SK-N-SH (cell line): ENCODE measurements at places on chromosomes 16 and 17.

- no peak for DNase-seq
Observed at GRCh38 chr16:64196444-64196843, 925.4 kb downstream of the CDH11 start.

DNA sequence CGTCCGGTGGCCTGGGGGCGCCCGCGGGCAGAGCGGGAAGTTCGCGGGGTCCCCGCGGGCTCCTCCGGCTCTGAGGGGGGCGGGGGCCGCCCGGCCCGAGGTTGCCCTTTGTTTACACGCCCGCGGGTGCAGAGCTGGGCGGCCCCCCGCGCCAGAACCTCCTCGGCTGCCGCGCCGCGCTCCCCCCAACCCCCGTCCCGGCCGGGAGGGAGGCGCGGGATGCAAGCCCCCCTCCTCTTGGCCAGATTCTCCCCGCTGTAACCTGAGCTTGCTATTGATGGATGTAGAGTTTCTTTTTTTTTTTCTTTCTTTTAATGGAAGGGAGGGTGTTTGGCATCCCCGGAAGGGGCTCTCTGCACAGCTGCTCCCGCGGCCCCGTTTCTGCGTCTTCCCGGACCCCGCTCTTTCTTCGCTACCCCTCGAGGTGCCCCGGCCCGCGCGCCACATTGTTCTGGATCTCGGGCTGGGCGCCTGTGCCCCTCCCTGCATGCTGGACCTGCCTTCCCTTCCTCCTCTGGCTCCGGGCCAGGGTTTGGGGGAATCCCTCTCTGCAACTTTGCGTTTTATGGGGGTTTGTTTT, 646 bp downstream of the CBX2 start:
- peak; percentile 87 for DNase-seq

DNA sequence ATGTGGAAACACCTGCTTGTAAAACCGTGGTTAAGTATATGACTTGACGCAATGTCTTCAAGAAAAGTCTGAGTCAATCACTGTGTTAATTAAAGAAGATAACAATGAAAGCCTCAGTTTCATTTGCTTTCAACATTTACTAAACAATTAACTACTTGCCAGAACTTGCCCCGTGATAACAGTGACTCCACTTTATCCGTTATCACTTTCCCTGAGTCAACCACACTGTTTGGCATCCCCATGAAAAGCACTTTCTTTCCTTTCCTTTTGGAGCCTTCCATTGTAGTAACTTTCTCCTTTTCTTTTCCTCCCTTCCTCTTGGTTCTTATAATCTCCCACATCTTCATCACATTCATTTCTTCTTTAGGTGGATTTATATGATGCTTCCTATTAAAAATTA, 435.1 kb upstream of the GOT2 start:
- no peak for DNase-seq

DNA sequence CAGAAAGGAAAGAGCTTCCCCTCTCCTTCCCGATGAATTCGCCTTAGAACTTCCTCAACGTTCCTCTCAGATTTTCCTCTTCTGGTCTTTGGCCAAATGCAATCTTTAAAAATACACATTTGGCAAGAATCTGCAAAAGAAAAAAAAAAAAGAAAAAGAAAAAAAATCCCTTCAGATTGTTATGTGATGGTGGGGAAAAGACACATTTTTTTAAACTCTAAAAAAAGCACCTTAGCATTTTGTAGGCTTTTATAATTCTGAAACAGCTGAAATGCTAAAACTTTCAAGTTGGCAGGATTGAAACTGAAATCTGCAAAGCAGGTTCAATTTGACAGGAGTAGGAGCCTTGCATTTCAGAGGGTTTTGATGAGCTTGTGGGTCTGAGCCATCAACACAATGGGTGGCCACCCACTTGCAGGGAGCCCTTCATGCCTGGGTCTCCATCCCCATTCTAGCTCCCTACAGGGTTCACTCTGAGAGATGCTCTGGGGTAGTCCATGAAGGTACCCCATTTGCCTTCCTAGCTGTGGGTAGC, 33.1 kb downstream of the CACNG3 start:
- DNase-seq = no peak

DNA sequence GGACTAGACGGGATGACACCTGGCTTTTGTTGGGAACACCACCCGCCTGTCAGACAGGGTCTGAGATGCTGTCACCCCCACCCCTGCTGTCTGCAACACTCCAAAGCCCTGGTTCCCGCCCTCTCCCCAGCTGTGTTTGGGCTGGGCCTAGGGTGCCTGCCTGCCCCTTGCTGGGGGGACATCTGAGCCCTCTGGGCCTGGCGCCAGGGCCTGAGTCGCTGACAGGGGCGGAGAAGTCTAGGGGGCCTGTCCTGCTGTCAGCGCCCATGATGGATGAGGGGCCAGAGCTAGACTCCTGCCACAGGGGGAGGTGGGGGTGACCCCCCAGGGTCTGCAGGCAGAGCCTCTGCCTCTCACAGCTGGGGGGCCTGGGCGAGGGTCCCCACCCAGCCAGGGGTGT, 7.6 kb upstream of the PKMYT1 start:
- DNase-seq = peak; percentile 52

- DNase-seq = no peak
Observed at GRCh38 chr17:9324864-9325263, 250.8 kb downstream of the STX8 start.

- no peak for DNase-seq
Observed at GRCh38 chr16:23771642-23772041, 16.8 kb downstream of the CHP2 start.

- DNase-seq = peak; percentile 24
Observed at GRCh38 chr17:11144358-11145233, 96.4 kb upstream of the SHISA6 start.

DNA sequence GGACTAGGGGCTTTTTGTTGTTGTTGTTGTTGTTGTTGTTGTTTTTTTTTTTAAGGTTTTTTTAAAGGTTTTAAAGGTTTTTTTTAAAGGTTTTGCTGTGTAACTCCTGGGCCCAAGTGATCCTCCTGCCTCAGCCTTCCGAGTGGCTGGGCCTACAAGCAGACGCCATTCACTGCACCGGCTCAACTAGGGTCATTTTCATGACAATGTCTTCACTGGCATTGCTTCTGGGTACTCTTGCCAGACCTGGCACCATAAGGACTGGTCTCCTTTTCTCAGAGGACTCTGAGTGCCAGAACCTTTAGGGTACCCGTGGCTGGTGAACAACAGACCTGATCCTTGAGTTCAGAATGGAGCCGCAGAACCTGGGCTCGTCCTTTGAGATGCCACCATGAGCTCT, 20.4 kb downstream of the POLR3E start:
- no peak for DNase-seq

DNA sequence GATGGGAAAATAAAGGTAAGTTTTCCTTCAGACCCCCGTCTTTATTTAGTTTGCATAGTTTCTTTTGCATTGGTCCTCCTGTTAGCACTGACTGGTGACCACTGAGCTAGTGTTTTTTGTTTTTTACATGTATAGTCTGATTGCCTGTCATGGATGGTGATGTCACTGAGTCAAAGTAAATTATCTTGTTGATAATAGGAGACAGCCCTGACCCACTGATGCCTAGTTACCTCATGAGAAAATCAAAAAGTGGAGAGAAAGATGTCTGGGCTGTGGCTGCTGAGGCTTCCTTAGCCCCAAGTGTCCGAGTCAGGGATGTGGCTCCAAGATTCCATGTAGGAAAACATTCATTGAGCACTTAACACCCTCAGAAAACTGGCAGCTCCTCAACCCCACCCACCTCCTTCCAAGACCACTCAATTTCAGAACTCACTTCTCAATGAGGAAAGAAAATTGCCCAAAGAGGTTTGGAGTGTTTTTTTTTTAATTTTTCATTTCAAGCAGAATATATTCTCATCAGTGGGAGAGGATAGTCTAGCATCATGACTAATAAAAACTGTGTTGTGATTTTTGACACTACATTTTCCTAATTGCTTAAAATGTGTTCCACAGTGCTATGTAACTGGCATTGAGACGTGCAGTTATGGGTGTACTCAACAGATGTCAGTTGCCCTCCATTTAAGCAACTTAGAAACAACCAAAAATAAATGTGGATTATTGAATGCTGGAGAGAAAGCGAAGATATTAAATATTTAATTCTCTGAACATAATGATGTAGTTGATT, 38.7 kb upstream of the NUDT7 start:
- peak; percentile 15 for DNase-seq

DNA sequence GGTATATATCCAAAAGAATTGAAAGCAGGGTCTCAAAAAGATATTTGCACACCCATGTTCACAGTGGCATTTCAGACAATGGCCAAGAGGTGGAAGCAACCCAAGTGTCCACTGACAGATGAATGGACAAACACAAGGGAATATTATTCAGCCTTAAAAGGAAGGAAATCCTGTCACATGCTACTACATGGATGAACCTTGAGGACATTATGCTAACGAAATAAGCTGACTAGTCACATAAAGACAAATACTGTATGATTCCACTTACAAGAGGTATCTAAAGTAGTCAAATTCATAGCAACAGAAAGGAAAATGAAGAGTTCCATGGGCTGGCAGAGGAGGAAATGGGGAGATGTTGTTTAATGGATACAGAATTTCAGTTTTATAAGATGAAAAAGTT, 41.4 kb downstream of the TEX2 start:
- no peak for DNase-seq

- no peak for DNase-seq
Observed at GRCh38 chr16:86993426-86994110, 323.6 kb downstream of the C16orf95 start.

- DNase-seq = no peak
Observed at GRCh38 chr16:27712251-27712711, 162.3 kb downstream of the KATNIP start.

DNA sequence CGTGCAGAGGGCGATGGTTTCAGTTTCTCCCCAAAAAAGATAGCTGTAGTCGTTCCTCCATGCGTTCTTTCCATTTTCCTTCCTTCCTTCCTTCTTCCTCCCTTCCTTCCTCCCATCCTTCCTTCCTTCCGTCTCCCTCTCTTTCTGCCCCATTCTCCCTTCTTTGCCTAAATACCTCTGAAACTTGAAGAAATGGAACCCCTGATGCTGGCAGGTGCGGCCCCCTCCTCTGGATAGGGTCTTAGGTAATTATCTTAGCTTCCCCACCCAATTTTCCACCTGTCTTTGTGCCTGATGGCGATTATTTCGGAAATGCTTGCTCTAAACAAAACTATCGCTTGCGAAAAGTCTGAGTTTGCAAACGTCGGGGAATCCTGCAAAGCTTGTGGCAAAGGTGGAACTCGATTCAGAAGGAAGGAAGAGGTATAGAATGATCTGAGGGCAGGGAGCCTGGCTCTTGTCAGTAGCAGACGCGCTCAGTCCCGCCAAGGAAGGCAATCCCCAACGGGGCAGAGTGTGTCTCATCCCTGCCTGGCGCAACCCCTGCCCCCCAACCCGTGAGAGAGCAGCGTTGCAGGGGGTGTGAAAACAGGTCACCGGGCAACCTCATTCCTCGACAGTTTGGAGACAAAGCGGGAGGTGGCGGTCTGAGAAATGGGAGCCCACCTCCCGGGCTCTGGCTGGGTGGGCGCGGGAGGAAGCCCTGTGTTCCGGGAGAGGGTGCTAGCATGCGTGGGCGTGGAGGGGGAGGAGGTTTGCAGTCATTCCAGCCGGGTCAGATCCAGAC, 2.9 kb upstream of the CBX8 start:
- no peak for DNase-seq

DNA sequence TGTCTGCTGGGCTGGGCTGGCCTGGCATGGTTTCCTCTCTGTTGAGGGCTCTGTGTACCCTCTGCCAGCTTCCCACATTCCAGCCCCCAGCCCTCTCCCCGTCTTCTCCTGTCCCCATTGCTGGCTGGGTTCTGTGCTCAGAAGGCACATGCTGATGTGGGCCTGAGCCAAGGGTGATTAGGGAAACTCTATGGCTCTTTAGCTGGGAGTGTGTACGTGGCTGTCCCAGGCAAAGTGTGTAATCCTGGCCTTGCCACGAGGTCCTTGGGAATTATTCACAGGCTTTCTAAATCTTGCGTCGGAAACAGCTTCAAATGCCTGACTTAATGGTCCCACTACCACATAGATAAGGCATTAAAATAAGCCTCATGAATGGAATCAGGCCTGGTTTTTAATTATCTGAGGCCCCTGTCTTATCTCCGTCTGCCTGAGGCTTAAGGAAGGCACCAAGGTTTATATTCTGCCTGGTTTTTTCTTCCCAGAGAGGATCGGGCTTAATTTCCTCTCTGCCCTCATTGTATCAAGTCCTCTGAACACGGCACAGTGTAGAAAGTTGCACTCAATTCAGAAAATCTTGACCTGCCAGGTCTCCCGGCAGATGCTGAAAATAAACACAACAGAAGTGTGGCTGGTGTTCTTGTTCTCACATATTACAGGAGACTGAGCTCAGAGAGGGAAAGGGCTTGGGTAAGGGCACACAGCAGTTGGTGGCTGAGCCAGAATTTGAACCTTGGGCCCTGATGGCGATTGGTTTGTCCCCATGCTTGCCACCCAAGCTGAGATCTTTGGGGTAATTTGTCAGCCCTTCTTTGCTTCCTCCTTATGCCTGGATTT, 52.9 kb upstream of the LGALS9 start:
- DNase-seq = peak; percentile 80

DNA sequence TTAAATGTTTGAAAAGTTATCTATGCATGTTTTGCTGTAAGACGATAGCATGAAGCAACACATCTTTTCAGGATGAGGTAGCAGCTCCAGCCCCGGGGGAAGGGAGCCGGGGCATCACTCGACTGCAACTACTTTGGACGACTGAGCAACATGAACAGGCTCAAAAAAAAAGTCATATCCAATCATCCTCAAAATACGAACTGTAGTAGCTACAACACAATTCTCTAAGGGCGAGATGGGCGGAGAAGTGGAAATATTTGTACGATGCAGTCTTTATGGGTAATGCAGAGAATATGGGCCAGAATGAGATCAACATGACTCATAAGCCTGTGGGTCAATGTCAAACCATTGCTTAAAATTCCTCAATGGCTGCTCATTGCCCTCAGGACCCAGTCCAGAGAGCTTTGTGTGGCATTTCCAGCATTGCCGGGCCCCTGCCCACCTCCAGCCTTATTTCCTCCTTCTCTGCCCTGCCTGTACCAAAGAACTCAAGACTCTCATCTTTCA, 17.7 kb upstream of the SMURF2 start:
- no peak for DNase-seq

DNA sequence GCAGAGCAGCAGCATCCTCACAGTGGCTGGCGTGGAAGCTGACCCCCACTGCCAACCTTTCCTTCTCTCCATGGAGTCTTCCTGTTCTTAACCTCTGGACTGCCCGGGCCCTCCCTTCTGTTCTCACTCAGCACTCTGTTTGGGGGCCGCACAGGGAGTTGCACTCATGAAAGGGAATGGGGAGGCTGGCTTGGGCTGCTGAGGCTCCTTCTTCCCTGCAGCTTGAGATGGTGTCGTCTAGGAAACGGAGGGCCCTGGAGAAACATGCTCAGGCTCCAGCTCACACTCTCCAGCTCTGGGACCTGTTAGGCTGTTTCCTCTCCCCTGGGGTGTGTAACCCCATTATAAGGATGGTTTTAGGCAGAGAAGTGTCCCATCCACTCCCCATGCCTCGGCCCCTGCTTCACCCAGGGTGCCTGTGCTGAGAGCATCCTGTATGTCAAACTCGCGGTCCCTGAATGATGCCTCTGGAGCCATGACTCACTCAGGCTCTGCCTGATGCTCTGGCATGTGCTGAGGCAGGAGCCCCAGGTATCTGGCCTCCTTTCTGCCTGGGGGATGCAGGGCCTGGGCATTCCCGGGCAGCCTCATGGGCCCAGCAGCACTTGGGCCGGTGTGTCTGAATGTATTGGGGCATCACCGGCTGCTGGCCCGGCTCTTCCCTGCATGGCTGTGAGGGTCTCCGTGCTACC, 18.9 kb downstream of the TMEM94 start:
- no peak for DNase-seq
